ENCODE measurements at places on chromosomes 6 and 20.

DNA sequence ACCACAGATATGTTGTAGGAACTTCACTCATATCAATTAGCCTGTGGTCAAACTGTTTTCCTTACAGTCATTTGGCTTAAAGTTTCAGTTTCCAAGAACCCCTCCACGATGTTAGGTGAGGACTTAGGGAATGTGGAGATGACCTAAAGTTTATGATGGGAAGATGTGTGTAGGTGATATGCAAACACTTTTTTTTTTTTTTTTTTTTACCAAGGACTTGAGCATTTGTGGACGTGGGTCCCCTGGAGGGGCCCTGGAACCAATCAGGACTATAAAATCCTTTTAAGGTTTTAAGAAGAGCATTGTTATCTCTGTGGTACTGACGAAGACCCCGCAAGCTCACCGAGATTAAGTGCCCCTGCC lies 478 bp upstream of the MTHFD1L start:
- DNase-seq = no peak

- no peak for DNase-seq
Measured at GRCh38 chr6:129133770-129134192, 250.8 kb downstream of the LAMA2 start.

DNA sequence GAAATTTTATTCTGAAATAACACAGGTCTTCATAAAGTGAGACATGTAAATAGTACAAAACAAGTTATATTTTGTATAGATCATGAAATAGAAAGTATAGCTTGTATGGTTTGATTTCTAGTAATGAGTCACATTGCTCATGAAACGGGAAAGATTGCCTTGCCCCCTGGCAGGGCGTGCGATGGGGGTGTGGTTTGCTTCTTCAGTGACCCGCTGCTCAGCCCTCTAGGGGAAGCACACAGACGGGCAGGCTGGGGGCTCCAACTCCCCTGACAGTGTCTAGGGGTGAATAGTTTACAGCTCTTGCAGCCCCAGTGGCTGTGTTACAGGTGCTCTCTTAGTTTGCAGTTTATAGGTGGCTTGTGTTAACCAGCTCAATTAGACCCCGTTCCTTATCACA lies 170.5 kb upstream of the RGS17 start:
- no peak for DNase-seq

GRCh38 chr6:120056085-120056484 lies 706.5 kb upstream of the MAN1A1 start:
- DNase-seq = peak; percentile 7

DNA sequence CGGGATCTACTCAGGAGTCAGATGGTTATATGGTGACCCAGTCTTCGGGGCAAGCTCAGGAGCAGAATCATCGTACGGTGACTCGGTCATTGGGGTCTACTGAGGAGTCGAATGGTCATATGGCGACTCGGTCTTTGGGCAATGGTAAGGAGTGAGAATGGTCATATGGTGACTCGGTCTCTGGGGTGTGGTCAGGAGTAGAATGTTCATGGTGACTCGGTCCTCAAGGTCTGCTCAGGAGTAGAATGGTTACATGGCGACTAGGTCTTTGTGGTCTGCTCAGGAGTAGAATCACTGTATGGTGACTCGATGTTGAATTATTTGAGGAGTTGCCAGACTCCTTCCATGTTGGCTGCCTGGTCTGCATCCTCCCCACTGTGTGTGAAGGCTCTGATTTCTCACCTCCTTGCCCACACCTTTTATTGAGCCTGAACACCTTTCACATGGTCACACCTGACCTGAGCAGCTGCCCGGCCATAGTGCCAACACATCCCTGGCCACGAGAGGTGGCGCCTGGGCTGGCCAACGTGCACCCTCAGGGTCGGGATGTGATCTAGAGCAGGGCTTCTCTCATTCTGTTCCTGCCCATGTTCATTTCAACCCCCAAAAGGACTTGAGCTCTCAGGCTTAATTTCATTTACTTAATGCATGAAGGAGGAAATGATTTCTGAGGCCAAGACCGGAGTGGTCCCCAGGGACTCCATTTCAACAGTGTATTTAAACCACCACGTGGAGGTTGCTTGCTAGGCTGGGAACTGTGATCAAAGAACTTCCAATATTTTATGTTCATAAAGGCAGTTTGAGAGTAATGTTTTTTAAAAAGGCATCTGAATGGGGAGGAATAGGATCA lies 119.5 kb downstream of the PHACTR3 start:
- DNase-seq = no peak

GRCh38 chr6:127793396-127793795 lies 107.5 kb downstream of the THEMIS start:
- no peak for DNase-seq

DNA sequence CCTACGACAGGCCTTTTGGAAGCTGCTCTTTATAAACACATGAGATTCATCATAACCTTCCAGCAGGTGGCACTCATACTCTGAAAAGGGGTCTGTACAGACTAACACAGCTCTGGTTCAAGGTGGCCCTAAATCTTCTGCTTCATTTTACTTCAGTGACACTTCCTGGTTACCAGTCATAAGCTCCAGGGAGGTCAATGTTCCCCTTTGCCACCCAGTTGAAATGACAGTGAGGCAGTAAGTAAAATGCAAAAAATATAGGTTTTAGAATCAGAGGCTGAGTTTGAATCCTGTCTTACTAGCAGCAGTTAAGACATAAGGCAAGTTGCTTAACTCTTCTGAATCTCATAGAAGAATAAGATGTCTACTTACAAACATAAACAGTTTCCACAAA lies 132.8 kb downstream of the CDK19 start:
- DNase-seq = peak; percentile 89

- no peak for DNase-seq
Measured at GRCh38 chr6:109672175-109672574, 18.8 kb downstream of the AK9 start.

GRCh38 chr6:22880686-22881433 lies 311.5 kb downstream of the HDGFL1 start:
- no peak for DNase-seq

GRCh38 chr6:12198851-12199250 lies 91.3 kb upstream of the EDN1 start:
- DNase-seq = no peak

DNA sequence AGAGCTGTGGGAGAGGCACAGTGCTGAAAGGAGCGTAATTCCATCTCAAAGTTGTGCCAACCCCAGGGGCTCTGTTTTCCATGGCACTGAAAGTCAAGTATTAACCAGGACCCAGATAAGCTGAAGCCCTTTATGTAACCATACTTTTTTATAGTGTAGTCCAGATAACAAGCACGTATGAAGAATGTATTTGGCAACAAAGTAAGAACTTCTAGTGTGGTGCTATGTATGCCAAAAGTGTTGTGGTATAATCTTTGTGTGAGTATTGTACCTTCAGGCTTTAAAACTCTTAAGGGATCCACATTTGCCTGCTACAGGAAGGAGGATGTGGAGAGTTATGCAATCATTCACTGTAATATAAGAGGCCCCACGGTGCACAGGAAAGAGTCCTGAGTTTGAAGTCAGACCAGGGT lies 129.4 kb downstream of the IBTK start:
- no peak for DNase-seq

GRCh38 chr6:112013051-112013450 lies 40.9 kb upstream of the CCN6 start:
- DNase-seq = no peak

DNA sequence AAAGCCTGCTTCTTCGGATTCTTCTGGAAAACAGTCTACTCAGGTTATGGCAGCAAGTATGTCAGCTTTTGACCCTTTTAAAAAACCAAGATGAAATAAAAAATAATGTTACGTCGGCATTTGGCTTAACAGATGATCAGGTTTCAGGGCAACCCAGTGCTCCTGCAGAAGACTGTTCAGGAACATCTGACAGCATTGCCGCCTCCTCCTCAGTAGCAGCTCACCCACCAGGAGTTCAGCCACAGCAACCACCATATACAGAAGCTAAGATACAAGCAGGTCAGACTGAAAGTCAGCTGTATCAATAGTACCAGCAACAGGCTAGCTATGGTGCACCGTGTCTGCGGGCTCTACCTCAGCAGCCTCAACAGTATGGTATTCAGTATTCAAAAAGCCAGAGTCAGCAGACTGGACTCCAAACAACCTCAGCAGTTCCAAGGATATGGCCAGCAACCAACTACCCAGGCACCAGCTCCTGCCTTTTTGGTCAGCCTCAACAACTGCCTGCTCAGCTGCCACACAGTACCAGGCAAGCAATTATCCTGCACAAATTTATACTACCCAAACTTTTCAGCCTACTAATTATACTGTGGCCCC lies 51.9 kb downstream of the BTBD9 start:
- no peak for DNase-seq

GRCh38 chr20:51456511-51457509 lies 85.7 kb downstream of the NFATC2 start:
- peak; percentile 34 for DNase-seq

DNA sequence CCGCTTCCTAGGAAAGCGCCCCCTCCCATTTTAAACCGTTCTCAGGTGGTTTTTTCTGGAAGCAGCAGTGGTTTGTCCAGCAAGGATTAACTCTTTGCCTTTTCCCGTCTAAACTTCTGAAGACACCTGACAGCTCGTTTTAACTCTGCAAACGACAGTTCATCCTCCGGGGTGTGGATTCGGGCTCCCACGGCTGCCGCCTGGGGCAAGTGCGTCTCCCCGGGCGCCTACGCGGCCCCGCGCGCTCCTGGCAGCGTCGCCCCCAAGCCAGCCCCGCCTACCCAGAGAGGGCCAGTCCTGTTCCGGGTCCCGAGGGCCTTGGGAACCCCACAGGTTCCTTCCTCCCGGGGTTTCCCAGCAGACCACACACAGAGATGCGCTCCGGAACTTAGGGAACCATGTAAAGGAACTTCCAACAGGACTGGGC lies 54.4 kb downstream of the PRR18 start:
- no peak for DNase-seq
